ENCODE measurements at places on chromosomes 6 and 20.
A peak's percentile ranks its signal among the peaks of the same experiment; 100 is the strongest.

DNA sequence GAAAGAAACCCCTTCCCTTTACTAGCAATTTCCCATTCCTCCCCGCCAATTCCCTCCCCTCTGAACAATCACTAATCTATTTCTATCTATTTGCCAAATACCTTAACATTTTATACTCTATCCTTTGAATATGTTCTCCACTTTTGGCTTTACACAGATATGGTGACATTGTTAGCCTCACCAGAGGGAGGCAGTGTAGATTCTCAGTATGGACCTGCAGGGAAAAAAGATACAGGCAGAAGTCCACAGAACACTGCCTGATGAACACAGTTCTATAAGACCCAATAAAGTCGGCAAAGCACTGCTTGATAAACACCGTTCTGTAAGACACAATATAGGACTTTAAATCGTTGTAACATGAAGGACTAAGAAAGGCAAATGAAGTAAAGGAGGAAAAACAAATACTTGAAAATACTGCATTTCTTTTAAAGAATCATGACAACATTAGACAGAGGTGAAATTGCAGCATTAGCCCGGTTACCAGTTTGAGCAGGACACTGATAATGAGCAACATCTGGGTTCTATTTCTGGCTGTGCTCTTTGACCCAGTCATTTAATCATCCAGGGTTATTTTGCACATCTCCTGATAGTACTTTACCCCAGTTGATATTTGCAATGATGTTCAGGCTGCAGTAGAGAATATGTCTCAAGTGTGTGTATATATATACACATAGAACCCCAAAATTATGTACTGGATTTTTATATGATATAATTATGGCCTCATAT is 296.8 kb downstream of the UTRN start:
- DNase-seq: peak; percentile 41

GRCh38 chr6:63389191-63389844 is 69.5 kb upstream of the LGSN start:
- no peak for DNase-seq

DNA sequence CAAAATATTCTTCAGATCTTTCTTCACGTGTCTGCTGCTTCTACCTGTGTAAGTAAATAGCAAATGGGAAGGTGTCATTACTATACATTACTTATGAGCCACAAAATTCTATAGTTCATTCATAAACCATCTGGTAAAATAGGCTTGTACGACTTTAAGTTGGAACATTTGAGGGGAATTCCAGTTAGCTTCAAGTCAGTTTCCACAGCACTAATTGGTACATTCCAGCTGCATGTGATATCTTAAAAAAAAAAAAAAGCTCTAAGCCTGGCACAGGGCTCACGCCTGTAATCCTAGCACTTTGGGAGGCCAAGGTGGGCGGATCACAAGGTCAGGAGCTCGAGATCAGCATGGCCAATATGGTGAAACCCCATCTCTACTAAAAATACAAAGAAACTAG is 23.1 kb upstream of the TFAP2B start:
- no peak for DNase-seq

DNA sequence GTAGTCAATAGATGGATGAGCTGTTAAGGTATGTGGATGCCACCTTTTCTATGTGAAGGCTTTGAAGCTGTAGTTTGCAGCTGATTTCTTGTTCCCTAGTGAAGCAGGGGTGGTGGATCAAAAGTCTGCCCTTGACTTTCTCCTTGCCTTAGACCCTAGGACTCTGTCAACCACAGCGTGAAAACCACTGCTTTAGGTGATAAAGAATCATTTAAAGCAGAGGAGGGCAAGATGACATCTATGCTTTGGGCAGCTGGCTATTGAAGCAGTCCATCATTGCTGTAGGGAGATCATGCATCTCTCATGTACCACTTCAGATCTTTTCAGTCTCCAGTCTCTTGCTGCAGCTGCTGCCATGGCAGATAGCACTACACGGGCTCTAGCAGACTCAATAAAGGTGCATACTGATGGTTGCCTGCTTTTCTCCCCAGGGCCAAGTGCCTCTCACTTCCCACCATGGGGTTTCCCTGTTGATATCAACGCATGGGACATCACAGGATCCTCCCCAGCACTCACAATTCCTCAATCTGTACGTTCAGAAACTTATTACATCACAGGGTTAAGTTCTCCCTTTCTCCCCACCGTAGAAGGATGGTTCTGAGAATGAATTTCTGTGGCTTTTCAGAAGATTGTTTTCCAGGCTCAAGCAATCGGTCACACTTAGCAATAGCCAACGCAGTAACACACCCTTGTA is 122.0 kb upstream of the STMND1 start:
- DNase-seq: no peak

- DNase-seq: no peak
These were observed 65.3 kb downstream of the EDN3 start for GRCh38 chr20:59365611-59366285.

DNA sequence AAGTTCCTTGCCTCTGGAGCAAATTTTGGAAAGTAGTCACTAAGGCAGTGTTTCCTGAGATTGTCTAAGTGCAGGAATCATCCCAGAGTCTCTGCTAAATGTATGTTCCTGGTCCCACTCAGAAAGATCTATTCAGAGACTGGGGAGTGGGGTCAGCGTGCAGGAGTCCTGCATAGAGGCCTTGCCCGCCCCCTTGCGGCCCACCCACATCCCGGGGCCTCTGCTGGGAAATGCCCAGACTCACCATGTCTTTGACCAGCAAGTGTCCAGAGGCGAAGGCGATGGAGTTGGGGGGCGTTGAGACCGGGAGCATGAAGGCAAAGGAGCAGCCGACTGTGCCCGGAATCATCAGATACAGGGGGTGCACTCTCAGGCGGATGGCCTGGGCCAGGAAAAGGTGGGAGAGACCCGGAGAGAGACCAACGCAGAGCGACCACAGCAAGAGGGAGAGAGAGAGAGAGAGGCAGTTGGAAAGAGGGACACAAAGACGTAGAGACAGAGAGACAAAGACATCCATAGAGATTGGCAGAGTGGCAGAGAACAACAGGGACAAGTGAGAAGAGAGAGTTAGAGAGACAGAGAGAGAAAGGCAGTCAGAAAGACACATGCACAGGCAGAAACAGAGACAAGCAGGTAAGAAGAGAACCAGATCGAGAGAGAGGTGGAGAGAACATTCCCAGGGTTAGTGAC is 12.9 kb upstream of the OCSTAMP start:
- DNase-seq: no peak

- DNase-seq: no peak
These were observed 347.1 kb upstream of the MANEA start for GRCh38 chr6:95230071-95230740.

- no peak for DNase-seq
These were observed 70.9 kb downstream of the IBTK start for GRCh38 chr6:82176616-82177015.

DNA sequence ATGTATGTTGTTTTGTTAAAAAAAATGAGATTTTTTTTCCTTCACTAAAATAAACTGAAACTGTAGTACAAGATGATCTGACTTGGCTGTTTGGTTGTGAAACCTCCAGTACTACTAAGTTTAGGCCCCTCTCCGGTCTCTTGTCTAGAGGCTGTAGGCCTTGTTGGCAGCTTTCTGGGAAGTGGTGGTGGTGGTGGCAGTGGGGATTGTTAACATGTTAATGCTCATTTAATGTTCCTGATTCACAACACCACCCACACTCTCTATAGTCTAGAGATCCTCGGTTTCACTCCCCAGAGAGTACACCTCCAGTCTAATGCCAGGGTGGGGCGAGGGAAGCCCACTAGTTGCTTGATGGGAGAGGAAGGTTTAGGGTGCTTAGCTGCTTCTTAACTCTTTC is 24.1 kb downstream of the STK4 start:
- no peak for DNase-seq

- peak; percentile 56 for DNase-seq
These were observed 3.0 kb downstream of the LST1 start for GRCh38 chr6:31588871-31589650.

- DNase-seq: no peak
These were observed 74.8 kb upstream of the SNRPB2 start for GRCh38 chr20:16654858-16655535.

DNA sequence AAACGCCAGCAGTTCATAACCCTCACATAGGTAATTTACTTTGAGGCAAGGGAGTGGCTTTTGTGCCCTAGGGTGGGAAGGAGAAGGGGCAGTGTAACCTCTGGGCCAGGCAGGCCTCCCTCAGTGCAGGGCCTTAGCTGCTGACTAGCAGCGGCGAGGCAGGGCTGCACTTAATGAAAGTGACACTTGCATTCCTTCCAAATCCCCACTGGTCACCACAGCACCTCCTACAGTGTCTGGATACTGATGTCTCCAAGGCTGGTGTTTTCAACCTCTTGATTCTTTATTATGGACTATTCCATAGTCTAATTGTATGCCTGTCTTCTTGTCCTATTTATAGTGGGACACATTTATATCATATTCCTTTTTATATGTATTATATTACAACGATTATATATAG is 152.7 kb downstream of the LY86 start:
- no peak for DNase-seq

Data from LHCN-M2 (cell line).